Urinary bladder (tissue), 4 donors: ENCODE measurements at places on chromosomes 2 and 18. TPM values are rescaled to one million over a fixed set of nuclear protein-coding genes. Genes with fewer than 3 reads are reported as not detected.

EVX2 gene
- polyA plus RNA-seq, result 0.05 TPM

MAB21L4 gene
- polyA plus RNA-seq, result 1.2 TPM

EIF5B gene
- polyA plus RNA-seq, result 28.9 TPM

C2orf78 gene
- polyA plus RNA-seq, result not detected

FBXO15 gene
- 0.38 TPM for polyA plus RNA-seq

PLCD4 gene
- polyA plus RNA-seq, result 28.4 TPM

SMCHD1 gene
- 20.7 TPM for polyA plus RNA-seq

VIT gene
- polyA plus RNA-seq, result 47.4 TPM

CHRND gene
- polyA plus RNA-seq, result not detected

SERPINB4 gene
- not detected for polyA plus RNA-seq

ANKRD30BL gene
- polyA plus RNA-seq, result not detected

CIAO1 gene
- polyA plus RNA-seq, result 60.3 TPM

ZC3H6 gene
- polyA plus RNA-seq, result 3.3 TPM

SH3RF3 gene
- polyA plus RNA-seq, result 12.6 TPM

LAMA3 gene
- polyA plus RNA-seq, result 10.4 TPM

NOSTRIN gene
- polyA plus RNA-seq, result 10.6 TPM

CELF4 gene
- polyA plus RNA-seq, result 0.79 TPM

DIPK1C gene
- polyA plus RNA-seq, result 0.22 TPM

CXCR2 gene
- polyA plus RNA-seq, result 0.77 TPM

ERBB4 gene
- polyA plus RNA-seq, result 0.13 TPM

PCARE gene
- polyA plus RNA-seq, result 0.25 TPM

PLB1 gene
- 4.7 TPM for polyA plus RNA-seq

VWA3B gene
- polyA plus RNA-seq, result 0.11 TPM

C18orf54 gene
- polyA plus RNA-seq, result 1.4 TPM

CDK15 gene
- polyA plus RNA-seq, result 1.6 TPM
